ENCODE measurements at places on chromosomes 13 and 19.

DNA sequence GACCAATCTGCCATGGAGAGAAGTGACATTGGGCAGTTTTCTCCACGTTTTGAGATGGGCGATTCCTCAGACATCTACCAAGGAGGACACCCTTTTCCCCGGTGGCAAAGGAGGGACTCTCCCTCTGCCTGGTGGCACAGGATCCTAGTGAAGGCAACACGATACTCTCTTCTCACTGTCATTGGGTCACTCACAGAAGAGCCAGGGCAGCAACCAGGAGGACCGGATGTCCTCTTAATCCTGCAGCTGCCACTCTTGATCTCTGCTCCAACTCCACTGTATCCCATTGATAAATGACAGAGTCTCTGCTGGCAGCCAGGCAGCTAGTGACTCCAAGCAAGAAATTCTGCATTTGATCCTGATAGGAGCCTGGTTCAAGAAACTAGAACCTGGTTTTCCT is 42.2 kb downstream of the COL4A2 start:
- no peak for DNase-seq

DNA sequence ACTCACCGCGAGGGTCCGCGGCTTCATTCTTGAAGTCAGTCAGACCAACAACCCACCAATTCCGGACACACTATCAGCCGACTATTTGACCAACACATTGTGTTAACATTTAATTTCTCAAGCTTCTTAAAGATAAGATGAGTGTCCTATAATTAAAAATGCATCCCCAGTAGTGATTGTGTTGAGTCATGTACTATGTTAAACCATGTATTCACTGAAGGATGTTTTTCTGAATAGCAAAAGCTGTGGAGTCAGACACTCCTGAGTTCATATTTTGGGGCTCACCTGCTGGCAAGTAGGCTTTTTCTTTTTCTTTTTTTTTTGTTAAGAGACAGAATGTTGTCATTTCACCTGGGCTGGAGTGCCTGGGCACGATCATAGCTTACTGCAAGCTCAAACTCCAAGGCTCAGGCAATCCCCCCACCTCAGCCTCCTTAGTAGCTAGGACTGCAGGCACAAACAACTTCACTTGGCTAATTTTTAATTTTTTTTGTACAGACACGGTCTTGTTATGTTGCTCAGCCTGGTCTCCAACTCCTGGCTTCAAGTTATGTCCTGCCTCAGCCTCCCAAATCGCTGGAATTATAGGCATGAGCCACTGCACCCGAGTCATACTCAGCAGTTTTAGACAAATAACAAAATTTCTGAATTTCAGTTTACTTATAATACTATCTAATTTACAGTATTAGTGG is 606.9 kb downstream of the PCDH9 start:
- no peak for DNase-seq

- no peak for DNase-seq
These were observed 1.4 kb downstream of the FFAR1 start for GRCh38 chr19:35348911-35349611.

DNA sequence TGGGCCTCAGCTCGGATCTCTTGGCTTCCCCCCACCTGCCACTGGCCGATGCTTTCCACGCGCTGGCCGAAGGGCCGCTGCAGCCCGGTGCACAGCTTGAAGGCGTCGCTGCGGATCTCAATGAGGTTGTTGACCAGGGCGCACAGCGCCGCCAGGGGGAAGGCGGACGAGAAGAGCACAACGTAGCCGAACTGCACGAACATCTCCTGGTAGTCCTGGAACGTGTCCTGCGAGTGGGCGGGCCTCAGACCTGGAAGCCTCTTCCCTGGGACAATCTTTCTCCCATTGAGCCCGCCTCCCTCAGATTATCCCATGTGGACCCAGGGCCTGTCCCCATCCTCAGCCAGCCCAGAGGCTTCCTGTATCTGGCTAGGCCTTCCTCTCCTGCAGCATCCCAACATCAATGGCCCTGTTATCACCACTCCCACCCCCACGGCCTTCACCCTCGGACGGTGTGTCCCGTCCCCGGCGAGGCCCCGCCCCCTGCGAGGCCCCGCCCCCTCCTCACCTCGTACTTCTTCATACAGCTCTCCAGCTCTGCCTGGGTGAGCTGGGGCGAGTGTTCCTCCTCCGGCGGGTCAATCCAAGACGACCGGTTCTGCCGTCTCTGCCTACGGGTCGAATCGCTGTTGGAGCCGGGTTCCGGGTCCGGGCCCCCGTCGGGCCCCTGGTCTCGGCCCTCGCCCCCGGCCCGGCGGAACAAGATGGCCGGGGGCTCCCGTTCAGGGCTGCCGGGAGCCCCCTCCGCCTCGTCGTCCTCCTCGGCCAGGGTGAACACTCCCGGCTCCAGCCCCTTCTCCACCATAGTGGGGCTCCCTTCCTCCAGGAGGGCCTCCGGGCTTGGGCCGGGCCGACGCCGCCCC is 6.8 kb downstream of the ANO8 start:
- DNase-seq = no peak

DNA sequence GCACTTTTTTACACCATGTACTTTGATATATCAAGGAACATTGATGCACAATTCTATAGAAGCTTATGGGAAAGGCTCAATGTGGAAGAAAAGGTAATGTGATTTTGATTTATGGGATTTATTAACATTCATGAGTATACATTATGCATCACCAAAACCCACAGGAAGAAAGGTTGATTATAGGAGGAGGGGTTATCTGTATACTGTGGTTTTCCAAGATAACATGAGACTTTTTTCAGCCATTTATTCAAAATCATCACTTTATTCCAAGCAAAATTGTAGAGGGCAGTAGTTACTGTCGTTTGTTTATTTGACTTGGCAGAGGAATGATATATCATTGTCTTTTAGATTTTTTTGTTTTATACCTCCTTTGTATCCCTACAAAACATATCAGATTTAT is 54.9 kb downstream of the WDFY2 start:
- no peak for DNase-seq

DNA sequence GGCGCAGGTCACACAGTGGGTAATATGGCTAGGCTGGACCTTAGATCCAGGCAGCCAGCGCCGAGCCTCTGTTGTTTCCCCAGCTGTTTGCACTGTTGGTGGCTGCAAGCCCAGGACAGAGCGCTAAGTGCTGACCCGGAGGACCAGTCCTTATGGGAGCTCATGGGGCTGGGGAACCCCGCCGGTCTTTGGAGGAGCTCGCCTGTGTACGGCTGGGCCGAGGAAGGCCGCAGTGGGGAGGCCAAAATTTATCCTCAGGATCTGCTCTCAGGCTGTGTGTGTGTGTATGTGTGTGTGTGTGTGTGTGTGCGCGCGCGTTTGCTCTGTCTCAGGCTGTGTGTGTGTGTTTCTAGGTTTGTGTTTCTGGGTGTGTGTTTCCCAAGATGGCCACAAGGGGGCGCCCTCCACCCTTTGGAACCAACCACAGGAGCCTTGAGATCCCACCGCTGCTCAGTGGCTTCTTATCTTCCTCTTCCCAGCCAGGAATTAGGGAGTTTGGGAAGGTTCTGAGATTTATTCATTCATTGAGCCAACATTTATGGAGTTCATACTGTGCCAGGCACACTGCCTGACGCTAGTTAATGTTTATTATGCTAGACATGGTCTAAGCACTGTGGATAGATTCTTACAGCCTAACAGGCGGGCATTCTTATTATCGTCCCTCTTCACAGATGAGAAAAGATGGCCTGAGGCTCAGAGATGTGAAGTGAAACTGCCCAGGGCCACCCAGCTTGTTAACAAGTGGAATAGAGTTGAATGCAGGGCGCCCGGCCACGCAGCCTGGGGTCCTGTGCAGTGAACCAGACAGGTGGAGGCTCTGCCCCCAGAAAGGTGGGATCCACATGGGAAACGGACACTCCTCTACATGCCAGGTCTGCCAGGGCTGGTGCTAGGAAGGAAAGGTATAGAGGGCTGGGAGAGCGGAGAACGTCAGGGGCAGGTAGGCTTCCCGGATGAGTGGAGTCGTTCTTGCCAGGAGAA is 13.0 kb downstream of the PGLYRP1 start:
- DNase-seq = no peak

- DNase-seq = no peak
These were observed 129.4 kb downstream of the PCDH9 start for GRCh38 chr13:67100730-67101129.

DNA sequence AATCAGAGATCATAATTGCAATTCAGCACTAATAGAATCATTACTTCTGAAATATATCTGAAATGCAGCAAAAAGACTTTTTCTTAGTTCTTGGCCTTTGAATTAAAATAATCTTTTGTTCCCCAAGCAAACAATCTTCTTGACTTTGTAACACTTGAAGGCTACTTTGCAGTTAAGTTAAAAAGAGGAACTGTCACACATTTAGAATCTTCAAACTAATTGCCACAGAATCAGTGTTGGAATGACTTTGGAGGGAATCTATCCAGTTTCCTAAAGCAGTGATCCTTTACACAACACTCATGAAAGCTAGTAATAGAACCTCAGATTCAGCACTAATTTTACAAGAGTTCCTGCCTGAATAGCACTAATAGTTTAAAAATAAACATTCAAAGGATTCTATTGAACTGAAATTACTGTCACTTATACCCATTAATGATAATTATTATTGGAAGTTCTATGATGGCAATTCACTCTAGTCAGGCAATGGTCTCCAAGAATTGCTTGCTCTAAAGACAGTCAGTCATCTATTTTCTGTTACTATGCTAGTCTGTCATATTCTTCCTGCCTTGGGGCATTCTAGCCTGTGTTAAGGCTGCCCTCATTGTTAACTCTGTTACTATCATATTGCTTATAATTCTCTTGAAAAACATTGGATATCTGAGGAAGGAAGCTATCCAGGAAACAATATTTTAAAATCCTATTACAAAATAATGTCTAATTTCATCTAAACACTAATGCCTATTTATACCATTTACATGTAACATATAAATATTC is 362.4 kb downstream of the DIAPH3 start:
- no peak for DNase-seq

DNA sequence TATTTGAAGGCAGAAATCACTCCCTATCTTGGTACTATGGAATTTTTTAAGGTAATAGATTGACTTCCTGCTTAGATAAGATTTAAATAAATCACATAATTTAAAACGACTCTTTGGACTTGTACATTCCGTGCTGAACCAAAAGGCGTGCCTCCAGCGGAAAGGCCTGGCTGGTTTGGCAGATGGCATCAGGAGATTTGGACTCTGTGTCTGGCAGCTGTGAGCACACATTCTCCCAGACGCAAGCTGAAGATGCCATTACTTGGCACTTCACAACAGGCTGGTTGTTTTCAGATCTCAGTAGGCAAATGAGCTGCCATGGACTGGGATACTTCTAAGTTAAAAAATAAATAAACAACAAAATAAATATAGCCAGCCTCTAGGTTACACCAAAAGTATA is 104.5 kb upstream of the SLC15A1 start:
- no peak for DNase-seq

DNA sequence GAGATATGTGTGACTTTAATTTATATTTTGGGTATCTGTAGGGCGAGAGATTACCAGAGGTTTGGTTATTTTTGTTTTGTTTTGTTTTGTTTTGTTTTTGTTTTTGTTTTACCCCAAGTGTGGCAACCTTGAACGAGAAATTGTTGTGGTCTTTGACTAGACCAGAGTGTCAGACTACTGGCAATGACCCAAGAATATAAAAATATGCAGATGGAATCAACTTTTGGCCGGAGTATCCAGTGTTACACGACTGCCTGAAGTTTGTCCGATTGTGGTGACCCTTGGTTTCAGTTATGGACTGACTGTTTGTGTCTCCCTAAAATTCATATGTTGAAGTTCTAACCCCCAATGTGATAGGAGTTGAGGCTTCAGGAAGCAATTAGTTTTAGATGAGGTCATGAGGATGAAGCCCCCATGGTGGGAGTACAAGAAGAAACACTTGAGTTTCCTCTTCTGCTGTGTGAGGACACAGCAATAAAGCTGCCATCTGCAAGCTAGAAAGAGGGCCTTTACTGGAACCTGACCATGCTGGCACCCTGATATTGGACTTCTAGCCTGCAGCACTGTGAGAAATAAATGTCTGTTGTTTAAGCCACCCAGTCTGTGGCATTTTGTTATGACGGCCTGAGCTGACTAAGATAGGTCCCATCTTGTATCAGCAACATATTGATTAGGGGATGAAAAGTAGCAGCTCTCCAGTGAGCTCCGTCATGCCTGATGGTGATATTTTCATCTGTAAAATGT is 261.7 kb downstream of the MTUS2 start:
- DNase-seq = no peak

DNA sequence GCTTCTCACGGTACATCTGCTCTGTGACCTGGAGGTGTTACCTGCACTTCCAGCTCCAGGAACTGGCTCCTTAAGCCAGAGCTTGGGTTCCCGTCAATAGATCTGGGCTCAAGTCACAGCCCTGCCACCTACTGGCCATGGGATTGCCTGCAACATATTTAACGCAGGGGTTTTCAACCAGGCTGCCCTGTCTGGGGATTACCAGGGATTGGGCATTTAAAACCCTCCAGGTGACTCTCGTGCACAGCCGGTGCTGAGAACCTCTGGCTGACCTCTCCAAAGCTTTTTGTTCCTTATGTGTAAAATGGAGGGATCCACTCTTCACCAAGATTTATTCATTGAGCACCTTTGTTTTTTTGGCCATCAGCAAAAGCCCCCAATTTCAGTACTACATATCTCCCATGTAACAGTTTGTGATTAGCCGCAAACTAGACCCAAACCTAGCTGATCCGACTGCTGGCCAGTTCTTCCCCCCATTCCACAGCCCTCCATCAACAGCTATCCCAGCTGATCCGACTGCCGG is 76.6 kb upstream of the STK24 start:
- DNase-seq = peak; percentile 28

GRCh38 chr19:45615795-45616703 is 14.0 kb upstream of the GPR4 start:
- DNase-seq = no peak

DNA sequence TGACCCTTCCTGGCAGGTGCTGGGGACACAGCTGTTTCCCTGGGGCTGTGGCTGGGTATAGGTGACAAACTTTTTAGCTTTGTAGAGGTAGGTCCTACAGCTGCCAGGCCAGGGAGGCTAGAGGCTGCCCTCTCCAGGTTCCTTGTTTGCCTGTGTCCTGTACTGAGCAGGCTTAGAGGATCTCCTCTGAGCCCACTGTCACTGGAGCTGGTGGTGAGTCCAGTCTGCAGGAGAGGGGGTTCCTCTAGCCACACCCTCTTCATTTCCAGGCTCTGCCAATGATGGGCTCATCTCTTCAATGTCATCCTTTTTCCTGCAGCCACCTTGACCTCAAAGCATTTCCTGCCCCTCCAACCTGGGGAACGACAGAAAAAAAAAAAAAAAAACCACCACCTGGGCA is 12.6 kb upstream of the RAB11B start:
- no peak for DNase-seq

Measured in GF-D8 (cell line).